Kidney epithelial cell (primary cell): ENCODE measurements at places on chromosomes 12 and 14.
A peak's percentile ranks its signal among the peaks of the same experiment; 100 is the strongest.

DNA sequence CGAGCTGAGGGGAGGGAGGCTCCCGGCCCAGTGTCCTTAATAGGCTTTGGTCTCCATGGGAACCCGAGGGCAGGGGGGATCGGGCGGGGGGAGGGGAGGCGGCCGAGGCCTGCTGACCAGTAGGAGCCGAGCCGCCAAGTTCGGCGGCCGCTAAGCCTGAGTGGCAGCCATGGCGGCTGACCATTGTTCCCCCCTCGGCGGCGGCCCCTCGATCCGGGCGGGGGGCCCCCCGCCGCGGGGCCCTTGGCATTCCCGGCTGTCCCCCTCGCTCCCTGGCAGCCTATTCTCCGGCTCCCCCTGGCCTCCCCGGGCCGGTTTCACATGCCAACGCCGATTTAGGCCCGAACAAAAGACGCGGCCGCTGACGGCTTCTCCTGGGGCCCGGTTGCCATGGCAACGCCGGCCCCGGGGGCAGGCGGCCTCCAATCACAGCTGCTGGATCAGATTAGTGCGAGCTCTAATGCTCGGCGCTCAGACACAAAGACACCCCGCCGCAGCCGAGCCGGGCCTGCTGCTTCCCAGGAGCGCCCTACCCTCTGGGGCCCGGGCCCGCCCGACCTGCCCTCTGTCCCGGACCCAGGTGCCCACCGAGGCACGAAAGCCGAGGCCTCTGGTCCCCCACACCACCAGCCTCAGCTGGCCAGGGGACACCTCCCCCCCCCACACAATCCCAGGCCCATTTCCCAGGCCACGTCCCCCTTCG, 7.3 kb downstream of the MSI1 start:
- DNase-seq, result peak; percentile 12

GRCh38 chr14:103574104-103574503, 11.3 kb downstream of the COA8 start:
- no peak for DNase-seq

DNA sequence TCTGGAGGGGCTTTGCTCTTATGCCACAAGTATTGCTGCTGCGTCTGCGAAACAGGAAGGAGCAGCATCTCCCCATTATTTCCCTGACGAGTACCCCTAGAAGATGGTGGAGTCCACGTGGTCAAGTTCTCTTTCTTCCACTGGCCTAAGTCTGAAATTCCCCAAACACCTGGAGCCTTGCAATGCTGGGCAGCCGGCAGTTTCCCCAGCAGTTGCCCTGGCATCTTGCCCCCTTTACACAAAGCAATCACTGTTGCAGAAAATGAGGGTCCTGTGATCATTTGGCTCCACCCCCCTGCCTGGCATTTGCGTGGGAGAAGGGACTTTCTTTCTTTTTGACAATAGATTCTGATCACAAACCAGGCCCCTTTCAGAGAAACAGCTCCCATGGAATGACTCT, 56.9 kb downstream of the FOS start:
- DNase-seq, result no peak

DNA sequence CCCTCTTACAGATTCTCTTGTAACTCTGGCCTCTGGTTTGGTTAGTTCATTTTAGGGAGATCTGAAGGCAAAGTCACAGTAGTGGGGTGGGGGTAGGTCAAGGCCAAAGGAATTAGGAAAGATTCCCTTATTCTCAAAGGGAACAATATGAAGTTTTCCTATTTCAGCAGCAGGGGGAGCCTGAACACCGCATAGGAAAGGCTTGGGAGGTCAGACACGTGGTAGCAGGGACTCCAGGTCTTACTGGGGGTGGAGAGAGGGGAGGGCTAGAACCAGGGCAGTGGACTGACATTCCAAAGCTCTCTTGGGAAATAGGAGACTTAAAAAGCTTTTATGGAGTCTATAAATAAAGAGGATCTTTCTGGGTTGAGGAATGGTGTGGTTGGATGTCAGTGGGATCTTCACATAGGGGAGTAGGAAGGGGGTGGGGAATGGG, 1.3 kb downstream of the ZC3H10 start:
- DNase-seq, result peak; percentile 79

DNA sequence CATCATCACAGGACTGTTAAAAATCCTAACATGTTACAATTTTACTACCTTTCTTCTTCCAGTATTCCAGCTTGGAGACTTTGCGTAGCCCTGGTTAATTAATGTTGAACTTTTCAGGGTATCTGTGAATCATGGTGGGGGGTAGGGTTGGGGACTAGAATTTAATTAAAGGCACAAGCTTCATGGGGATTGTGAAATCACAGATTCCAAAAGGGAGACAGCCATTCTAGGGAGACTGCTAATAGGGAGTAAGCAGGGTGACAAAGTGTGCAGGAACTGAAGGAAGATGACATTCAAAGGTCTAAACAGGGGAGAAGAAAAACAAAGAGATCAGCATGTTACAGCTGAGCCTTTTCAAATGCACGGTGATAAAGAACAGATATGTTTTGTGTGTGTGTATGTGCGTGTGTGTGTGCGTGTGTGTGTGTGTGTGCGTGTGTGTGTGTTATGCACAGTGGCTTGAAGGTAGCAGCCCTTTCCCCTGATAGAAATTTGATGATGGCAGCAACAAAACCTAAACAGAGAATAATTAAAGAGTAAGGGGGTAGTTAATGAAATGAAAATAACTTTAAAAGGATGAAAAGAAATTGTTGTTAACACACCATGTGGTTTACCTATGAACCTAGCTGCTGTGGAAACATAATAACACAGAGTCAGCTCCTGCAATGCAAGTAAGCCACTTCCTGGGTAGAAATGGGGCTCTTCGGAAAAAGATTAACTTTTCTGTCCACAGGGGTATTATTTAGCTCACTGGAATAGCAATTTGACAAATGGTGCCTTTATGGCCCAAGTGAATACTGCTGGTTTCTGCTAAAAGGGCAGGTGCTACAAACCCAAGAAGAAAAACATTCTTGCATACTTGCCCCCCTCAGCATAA, 581.7 kb downstream of the DIO2 start:
- peak; percentile 70 for DNase-seq

DNA sequence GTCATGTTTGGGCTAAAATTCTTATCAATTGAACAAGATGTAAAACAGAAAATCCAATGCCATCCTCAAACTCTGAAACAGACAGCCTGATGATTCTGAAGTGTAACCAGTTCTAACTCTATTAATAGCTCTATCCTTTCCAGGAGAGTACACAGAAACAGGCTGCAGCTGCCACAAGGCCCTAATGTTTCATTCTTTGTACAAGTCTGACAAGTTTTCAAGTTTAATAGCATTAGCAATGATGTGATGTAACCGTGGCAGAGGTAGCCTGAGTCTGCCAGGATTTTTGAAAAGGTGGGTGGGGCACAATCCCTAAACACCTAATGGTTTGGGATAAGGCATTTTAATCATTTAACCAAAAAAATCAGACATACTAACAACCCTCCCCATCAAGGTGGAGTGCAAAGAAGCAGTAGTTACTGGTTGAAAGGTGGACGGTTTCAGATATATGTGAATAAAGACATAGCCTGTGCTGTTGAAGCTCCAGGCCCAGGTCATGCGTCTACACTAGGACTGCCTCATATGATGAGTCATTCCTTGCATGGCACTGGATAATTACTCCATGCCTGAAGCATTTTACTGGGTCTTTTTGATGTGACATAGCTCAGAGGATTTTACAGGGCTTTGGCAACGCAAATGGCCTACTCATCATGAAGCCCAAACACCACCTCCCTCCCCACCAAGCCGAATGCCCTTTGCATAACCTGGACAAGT, 145.1 kb upstream of the GRIP1 start:
- peak; percentile 44 for DNase-seq

DNA sequence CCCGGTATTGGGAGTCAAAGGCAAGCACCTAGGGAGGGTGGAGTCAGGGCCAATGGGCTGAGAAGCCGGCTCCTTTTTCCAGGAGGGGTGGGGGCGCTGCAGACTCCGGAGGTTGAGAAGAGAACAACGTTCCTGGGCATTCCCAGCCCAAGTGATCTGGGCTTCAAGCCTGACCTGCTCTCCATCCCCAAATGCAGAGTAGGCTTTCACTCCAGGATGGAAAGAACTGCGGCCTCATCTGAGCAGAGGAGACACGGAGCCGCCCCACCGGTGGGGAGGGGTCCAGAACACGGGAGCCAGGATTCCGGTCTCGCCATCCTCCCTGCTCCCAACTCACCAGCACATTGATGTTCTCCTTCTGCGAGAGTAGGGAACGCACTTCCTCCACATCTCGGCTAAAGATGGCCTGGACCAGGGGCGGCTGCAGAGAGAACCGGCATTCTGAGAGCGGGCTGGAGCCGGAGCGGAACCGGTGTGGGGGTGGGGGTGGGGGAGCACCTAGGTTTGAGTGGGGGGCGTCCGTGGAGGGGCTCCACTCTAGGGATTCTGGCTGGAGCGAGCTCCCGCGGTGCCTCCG, 605 bp downstream of the ANKRD52 start:
- no peak for DNase-seq

- DNase-seq, result no peak
These were observed 35.0 kb downstream of the MMAB start for GRCh38 chr12:109538191-109538863.

DNA sequence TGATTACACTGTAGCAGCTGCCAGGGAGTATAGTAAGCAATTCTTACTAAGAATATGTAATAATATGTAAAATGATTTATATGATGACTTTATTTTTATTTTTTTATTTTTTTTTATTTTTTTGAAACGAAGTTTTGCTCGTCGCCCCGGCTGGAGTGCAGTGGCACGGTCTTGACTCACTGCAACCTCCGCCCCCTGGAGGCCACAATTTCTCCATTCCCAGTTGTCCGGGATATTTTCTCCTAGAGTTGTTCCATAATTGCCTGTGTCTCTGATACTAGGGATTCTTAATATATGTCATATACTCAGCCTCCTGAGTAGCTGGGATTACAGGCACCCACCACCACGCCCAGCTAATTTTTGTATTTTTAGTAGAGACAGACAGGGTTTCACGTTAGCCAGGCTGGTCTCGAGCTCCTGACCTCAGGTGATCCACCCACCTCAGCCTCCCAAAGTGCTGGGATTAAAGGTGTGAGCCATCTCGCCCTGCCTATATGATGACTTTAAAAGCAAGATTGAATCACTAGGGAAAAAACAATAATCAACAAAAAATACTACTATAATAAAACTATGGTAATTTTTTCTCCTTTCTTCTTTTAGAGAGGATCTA, 12.2 kb upstream of the ITPR2 start:
- DNase-seq, result no peak

- DNase-seq, result no peak
These were observed 21.3 kb upstream of the HSP90B1 start for GRCh38 chr12:103908877-103909276.

DNA sequence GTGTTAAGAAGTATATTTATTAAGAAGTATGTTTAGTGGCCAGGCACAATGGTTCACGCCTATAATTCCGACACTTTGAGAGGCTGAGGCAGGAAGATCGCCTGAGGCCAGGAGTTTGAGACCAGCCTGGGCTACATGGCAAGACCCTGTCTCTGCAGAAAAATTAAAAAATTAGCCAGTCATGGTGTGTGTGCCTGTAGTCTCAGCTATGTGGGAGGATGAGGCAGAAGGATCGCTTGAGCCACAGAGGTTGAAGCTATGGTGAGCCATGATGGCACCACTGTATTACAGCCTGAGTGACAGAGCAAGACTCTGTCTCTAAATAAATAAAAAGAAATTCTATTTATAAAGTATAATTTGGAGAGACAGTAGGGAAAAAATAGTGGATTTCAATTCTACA, 20.3 kb downstream of the R3HDM2 start:
- no peak for DNase-seq

GRCh38 chr14:101125313-101125712, 221.8 kb upstream of the RTL1 start:
- no peak for DNase-seq

DNA sequence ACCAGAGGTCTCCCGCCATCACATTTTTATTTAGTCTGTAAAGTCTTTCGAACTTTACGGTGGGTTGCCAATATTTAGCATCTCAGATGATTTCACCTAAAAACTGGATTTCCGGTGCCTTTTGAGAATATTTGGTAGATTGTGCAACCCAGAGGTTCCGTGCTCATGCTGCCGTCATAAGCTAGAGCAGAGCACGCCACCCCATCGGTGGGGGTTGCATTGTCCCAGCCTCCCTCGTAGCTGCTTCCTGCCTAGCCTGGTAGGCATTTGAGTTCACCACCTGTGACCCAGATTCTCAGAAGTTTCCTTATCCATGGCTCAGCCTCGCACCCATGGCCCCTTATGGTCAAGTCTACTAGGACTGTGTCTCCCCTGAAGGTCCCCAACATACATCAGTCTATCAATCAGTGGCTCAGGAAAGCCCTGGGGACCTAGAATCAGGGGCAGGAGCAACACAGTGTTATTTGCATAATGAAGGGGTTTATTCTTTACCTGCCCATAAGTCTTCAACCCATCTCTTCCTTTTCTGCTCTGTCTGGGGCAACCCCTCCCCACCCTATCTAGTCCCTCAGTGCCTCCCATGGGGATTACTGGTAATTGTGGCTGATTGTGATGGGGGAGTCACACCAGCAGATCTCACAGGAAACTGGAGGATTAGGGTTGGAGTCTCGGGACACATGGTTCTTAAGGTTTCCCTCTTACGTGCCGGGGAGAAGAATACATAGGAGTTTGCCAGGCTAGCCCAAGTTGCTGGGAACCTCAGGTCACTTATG, 152.3 kb downstream of the PHETA1 start:
- DNase-seq, result no peak

DNA sequence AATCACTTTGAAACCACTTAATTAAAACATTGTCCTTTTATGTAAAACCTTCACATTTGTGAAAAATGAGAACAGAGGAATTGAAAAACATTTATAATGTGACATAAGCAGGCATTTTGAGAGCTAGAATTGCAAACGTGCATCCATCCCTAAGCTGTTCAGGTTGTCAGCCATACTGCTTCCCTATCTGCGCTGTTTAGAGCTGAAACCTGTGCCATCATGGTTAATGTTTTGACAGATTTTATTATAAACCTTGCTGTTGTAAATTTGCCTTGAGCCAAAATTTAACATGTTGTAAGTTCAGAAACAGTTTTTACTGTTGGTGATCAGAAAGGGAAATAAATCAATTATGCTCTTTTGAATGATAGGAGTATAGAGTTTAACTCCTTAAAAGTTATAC, 31.9 kb downstream of the FOXA1 start:
- DNase-seq, result no peak

DNA sequence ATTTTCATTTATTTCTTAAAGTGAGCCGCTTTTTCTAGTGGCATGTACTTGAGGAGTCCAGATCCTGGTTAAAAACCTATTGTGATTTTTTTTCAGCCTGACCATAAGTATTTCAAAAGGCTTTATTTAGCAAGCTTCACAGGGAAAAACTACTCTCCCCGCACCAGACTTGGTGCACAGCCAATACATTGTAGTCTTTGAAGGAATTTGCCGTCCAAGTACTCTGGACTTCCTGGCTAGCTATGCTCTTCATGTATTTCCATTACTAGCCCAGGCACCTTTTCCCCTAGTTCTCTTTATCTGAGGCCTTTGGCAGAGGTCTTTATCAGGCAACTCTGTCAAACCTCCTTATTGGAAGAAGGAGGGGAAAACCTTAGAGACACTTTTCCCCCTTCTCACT, 234.7 kb downstream of the CCDC91 start:
- DNase-seq, result peak; percentile 59

- no peak for DNase-seq
These were observed 87.1 kb downstream of the GPR135 start for GRCh38 chr14:59377991-59378601.
